ENCODE measurements at places on chromosomes 13 and 19.

DNA sequence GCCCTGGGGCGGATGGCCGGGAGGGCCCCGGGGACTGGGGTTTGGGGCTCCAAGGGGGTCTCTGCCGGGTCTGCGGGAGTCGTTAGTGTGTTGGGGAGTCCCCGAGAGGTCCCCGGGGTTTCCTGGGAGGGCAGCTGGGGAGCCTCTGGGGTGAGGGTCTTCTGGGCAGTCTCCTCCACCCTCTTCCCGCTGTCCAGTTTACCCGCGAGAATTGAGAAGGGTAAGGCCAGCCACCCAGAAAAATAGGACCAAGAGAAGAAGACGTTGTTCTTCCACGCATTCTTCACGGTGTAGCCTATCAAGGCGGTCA is 1.0 kb upstream of the ETFB start:
- DNase-seq = no peak

DNA sequence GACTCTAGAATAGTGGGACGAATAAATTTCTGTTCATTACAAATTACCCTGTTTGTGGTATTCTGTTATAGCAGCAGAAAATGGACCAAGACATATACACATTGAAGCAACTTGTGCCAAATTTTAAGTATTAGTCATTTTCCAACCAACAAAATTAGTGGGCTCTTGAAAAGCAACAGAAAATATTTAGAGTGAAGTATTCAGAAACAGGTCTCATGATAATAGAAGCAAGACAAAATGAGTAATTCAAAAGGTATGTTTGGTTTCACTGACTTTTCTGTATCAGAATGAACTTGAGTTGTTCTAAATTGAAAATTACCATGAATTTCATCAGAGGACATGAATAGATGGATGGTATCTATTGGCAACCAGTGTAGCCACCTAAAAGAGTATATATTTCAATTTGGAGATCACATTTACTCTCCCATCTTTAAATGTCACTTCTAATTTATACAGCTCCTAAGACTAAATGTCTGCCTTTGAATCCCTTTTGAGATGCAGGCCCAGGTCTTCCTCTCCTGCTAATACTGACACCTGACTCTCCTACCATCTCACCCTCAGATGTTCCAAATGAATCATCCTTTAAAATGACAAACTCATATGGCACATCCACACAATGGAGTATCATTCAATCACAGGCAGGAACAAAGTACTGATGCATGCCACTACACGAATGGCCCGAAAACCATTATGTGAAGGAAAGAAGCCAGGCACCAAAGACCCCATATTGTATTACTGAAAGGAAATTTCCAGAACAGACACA is 40.7 kb upstream of the DOCK9 start:
- DNase-seq = no peak

GRCh38 chr13:47481536-47481935 is 519.5 kb downstream of the SUCLA2 start:
- DNase-seq = no peak

- DNase-seq = no peak
Measured at GRCh38 chr13:78909276-78909675, 250.3 kb upstream of the OBI1 start.

GRCh38 chr13:46571909-46572595 is 19.1 kb downstream of the LRCH1 start:
- no peak for DNase-seq

DNA sequence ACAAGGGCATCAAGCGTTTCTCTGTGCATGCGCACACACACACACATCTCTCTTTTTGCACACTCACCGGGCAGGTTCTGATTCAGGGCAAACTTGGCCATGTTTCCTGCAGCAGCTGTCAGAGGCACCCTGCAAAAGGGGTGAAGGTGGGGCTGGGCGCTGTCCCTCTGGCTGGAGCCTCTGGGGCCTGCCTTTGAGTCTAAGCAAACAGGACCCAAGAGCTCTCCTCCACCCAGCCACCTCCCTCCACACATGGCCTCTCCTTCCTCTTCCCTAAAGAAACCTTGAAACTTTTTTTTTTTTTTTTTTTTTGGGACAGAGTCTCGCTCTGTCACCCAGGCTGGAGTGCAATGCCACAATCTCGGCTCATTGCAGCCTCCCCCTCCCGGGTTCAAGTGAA is 5.3 kb downstream of the KANK3 start:
- DNase-seq = no peak
